Muscle of leg (tissue), 16 donors: ENCODE measurements at places on chromosomes 11 and 22. TPM values are rescaled to one million over a fixed set of nuclear protein-coding genes. Genes with fewer than 3 reads are reported as not detected.

- no peaks in the 10 kb centered on the region for H3K27me3 ChIP-seq
- no peak overlapping the region for H3K4me3 ChIP-seq
- DNase-seq = no peak
- peaks cover 7% of the 10 kb centered on the region for H3K4me1 ChIP-seq
- no peak overlapping the region for H3K27ac ChIP-seq
- H3K36me3 ChIP-seq = peaks cover 61% of the 10 kb centered on the region
Measured at GRCh38 chr22:46273432-46274148, 5.8 kb downstream of the TTC38 start.

Gene ANKK1
- total RNA-seq = 0.09 TPM

Gene KCTD14
- 0.89 TPM for total RNA-seq

- no peak for DNase-seq
- peak overlapping the region; percentile 22 for H3K27ac ChIP-seq
- H3K36me3 ChIP-seq = peaks cover 2% of the 10 kb centered on the region
- no peaks in the 10 kb centered on the region for H3K27me3 ChIP-seq
- peaks cover 34% of the 10 kb centered on the region for H3K4me1 ChIP-seq
Measured at GRCh38 chr11:35171226-35171625, 32.3 kb downstream of the CD44 start.

Gene SLC43A1
- 12.2 TPM for total RNA-seq

GRCh38 chr22:19809741-19810140, 44.9 kb downstream of the GNB1L start:
- H3K27me3 ChIP-seq = no peaks in the 10 kb centered on the region
- H3K4me1 ChIP-seq = peaks cover 25% of the 10 kb centered on the region
- H3K27ac ChIP-seq = no peak overlapping the region
- H3K36me3 ChIP-seq = no peaks in the 10 kb centered on the region
- no peak overlapping the region for H3K4me3 ChIP-seq
